Adipocyte (in vitro differentiated cells): ENCODE measurements at places on chromosomes 5 and 9.

- DNase-seq, result no peak
Observed at GRCh38 chr5:66469684-66470083, 126.5 kb upstream of the MAST4 start.

DNA sequence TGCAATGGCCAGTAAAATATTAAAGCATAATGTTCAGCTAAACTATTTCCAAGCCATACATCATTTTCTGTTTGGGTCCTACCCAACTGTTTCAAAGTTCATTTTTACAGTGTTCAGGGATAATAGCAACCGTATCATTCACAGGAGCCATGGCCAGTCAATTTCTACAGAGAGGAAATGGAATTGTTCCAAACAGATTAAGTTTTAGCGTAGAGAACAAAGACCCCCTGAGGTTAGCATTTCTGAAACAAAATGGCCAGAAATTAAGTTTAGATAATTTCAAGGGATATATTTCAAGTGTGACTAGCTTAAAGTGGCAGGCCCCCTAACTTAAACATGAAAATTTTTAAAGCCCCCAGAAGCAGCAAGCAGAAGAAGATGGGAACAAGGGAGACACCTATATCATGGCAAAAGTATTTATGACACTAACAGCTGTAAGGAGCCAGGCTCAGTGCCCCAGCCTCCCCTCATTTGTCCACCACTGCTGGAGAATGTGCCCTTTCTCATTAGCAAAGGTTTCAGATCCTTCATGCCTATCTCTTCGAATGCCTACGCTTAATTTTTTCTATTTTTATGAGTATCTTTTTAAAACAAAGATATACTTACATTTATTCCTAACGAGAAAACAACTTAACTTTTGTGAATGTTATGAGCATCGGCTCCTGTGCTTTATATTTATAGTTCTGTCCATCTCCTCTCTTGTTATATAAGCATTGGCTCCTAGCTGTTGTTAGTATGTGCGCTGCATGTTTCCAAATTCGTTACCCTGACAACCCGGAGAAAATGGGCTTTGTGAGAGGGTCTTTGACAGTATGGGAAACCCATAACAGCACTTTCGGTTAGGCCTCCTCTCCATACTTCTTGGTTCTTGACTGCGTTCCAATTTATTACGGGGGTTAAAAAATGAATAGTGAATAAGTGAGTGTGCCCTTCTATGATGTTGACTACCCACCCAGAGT, 116.3 kb downstream of the MED27 start:
- no peak for DNase-seq

- no peak for DNase-seq
Observed at GRCh38 chr9:79176014-79176697, 395.6 kb upstream of the TLE4 start.

- DNase-seq, result no peak
Observed at GRCh38 chr5:79183617-79184016, 52.3 kb upstream of the JMY start.

DNA sequence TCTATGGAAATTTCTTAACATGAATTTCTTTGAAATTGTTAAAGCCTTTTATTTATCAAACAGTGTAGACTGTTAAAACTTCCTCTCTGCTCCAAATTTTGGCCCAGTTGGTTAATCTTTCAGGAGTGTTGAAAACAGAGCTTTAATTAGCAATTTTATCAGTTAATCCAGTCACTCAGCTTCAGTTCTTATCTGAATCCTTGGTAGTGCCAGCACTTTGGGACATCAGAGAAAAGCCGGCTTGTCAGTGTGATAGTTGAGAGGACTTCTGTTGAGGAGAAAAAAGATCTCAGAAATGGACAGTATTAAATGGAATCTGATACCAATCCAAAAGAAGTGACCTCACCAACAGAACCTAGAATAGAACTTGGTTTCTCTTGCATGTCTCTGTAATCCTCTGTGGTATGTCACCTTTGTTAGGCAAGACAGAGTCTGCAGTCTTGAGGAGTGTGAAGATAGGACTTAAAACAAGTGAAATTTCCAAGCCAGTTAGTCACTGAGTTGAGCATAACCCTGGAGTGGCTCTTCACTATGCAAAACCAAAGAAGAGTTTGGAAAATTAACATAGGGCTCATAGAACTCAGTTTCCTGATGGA, 251.8 kb downstream of the NNT start:
- no peak for DNase-seq

- no peak for DNase-seq
Observed at GRCh38 chr9:77546376-77546950, 101.7 kb downstream of the GNA14 start.

GRCh38 chr9:133509179-133510083, 15.3 kb downstream of the MYMK start:
- peak; percentile 25 for DNase-seq

GRCh38 chr5:120657104-120657503, 193.0 kb downstream of the PRR16 start:
- no peak for DNase-seq

DNA sequence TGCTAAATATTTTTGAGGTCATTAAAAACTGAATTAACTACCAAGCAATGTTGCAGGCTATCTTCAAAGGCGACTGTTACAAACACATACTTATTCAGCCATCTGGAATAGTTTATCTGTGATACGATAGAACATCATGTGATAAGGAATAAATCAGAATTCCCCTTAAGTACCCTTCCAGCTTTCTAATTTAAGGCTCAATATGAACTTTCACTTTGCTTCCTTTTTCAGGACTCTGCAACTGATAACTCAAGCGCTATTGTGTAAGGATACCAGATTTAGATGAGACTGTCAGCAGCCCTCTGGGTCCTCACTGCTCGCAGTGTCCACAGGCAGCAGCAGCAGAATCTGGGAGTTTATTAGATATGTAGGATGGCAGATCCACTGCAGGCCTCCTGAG, 416.3 kb downstream of the SPATA31D1 start:
- no peak for DNase-seq

DNA sequence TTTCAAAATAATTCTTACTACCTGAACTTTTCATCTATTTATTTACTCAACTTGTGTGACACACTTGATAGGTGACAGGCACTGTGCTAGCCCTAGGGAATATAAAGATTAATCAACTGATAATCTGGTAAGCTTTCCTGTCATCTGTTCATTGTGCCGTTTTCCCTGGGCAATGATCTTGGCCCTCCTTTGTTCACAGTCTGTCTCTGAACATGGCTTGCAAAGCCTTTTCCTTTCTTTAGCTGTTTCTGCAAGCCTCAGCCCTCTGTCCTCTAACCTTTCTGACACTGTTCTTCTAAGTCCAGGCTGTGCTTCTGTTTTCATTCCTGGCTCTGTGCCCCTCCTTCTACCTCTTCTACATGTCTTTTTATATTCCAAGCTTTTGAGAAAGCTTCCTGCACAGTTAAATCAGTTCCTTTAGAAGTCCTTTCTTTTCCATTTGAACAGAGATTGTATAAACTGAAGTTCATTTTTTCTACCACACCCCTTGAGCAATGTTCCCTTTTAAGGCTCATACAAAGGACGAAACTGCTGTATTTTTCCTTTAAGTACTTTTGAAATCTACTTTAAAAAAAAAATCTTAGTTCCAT, 803.0 kb upstream of the ZNF608 start:
- peak; percentile 79 for DNase-seq

DNA sequence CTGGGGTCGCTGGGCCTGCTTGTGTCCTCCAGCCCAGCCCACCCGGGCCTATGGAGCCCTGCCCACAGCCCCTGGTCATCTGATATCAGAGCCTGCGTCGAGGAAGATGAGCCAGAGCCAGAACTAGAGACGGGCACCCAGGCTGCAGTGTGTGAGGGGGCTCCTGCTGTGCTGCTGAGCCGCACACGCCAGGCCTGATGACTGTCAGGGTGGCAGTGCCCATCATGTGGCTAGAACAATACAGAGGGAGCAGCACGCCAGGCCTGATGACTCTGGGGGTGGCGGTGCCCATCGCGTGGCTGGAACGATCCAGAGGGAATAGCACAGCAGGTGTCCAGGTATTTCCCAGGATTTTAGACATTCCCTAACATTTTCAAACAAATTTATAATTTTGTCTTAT, 9.2 kb upstream of the LRRC14B start:
- no peak for DNase-seq

DNA sequence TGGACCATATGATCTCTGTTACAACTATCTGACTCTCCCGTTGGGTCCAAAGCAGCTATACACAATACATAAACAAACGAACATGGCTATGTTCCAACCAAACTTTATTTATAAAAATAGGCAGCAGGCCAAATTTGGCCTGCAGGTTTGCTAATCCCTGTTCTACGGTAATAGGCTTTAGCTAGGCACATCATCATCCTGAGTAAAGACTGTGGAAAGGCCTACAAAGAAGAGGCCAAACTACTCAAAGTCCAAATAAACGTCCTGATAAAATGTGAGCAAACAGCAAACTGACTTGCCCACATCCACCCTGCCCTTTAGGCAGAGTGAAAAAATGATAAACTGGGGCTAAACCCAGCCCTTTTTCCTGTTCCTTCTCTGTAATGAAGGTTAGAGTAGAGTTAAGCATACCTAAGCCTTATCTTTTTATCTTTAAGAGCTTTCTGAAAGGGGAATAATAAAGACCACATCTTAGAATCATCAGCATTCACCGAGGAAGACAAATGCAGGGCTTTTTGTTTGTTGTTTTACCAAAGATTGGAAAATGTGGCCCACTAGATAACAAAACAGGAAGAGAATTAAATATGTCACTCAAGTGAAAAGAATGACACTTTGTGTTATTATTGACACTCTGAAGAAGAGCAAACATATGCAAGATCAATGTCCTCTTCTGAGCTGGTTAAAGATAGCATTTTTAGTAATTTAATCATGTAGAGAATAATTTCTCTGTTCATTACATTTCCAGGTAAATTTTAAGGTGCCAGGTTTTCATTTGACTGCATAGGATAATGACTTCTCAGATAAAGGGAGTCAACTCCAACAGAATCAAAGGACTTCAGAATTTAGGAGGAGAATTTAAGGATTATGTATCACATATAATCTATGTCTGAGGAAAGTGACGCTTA, 160.0 kb upstream of the GNA14 start:
- no peak for DNase-seq

GRCh38 chr5:88502179-88503040, 233.8 kb upstream of the TMEM161B start:
- DNase-seq, result peak; percentile 40

GRCh38 chr9:29432191-29432590, 1858.9 kb upstream of the C9orf72 start:
- DNase-seq, result no peak

- DNase-seq, result no peak
Observed at GRCh38 chr9:80077059-80077458, 505.3 kb downstream of the TLE4 start.

DNA sequence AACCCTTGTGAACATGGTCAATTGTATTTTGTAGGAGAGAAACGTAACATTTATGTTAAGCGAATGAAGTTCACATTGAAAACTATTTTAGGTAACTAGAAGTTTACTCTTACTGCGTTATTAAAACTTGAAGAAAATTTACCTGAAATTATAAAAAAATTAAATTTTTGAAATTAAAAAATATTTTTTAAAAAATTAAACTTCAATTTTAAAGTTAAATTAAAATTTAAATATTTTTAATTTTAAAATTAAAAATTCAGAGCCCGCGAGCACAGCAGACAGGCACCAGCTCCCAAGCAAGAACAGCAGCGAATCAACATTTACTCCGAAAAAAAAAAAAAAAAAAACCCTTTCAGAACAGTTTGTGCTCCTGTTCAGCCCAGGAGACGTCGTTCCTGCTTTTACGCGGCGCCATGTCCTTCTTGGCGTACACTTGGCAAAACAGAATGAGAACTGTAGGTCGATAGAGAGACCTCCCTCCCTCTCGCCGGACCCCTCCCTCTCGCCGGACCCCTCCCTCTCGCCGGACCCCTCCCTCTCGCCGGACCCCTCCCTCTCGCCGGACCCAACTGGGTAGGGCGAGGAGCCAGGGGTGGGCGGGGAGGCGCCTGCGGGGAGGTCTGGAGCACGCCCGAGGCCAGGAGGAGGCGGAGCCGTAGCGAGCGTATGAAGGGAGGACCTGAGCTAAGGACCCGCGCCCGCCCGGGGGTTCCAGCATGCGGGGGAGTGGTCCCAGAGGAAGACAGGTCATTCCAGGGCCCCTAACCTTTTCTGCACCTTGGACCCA, 235.8 kb downstream of the ROR2 start:
- DNase-seq, result peak; percentile 36

DNA sequence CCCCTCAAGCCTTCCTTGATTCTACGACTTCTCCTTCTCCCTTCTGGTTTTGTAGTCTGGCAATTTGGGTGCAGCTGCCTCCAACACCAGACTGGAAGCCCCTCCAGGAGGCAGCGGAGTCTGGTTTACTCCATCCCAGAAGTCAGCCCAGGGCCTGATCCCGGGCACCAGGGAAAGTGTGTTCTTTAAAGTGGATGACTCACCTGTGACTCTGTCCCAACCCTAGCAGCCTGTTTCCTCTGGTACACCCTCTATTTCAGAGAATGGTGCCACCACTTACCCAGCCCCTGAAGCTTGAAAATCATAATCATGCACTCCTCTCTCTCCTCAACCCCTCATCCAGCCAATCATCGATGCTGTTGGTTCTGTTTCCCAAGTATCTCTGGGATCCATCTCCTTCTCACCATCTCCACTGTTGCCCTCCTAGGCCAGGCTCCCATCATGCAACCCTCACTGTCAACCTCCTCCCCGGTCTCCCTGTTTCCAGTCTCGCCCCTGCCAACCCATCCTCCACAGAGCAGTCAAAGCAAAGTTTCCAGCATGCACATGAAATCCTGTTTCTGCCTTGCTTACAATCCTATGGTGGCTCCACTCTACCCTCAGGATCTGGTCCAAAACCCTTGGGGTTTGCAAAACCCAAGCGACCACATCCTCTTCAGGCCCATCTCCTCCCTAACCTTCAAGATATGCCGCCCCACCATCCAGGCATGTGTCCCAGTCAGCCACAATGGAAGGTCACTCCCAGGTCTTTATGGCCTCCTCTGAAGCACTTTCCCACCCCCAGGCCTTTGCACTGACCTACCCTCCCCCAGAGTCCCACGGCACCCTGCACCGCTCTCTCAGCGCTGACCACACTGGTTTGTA, 10.5 kb downstream of the LHX6 start:
- DNase-seq, result no peak

GRCh38 chr5:89047571-89047970, 164.6 kb upstream of the MEF2C start:
- DNase-seq, result peak; percentile 12

- no peak for DNase-seq
Observed at GRCh38 chr5:31664566-31664965, 25.6 kb downstream of the PDZD2 start.

- DNase-seq, result peak; percentile 72
Observed at GRCh38 chr9:33924978-33925797, 108.2 kb downstream of the UBE2R2 start.

GRCh38 chr5:81305785-81306184, 4.4 kb downstream of the ZCCHC9 start:
- DNase-seq, result no peak

GRCh38 chr5:18433336-18433735, 799.1 kb downstream of the TAF11L14 start:
- no peak for DNase-seq

GRCh38 chr9:126487856-126488255, 125.9 kb upstream of the LMX1B start:
- no peak for DNase-seq

GRCh38 chr5:114223866-114224265, 138.0 kb upstream of the KCNN2 start:
- no peak for DNase-seq

- no peak for DNase-seq
Observed at GRCh38 chr5:121897341-121897740, 45.7 kb downstream of the FTMT start.

GRCh38 chr5:134138416-134139376, 24.2 kb downstream of the TCF7 start:
- peak; percentile 47 for DNase-seq
